ENCODE measurements at places on chromosomes 7 and 10.

GRCh38 chr7:113810080-113810744, 108.6 kb downstream of the PPP1R3A start:
- DNase-seq, result no peak

- no peak for DNase-seq
These were observed 33.1 kb downstream of the MALSU1 start for GRCh38 chr7:23332193-23332592.

- no peak for DNase-seq
These were observed 4.1 kb upstream of the BMPR1A start for GRCh38 chr10:86752311-86752710.

- DNase-seq, result no peak
These were observed 382.4 kb downstream of the ARL4A start for GRCh38 chr7:13069841-13070240.

GRCh38 chr10:3090914-3091787, 23.8 kb downstream of the PFKP start:
- DNase-seq, result peak; percentile 53

- no peak for DNase-seq
These were observed 35.9 kb downstream of the ACSM6 start for GRCh38 chr10:95229724-95230627.

Measured in ovary (tissue), 10 donors.